ENCODE measurements at places on chromosomes 2 and 18.

DNA sequence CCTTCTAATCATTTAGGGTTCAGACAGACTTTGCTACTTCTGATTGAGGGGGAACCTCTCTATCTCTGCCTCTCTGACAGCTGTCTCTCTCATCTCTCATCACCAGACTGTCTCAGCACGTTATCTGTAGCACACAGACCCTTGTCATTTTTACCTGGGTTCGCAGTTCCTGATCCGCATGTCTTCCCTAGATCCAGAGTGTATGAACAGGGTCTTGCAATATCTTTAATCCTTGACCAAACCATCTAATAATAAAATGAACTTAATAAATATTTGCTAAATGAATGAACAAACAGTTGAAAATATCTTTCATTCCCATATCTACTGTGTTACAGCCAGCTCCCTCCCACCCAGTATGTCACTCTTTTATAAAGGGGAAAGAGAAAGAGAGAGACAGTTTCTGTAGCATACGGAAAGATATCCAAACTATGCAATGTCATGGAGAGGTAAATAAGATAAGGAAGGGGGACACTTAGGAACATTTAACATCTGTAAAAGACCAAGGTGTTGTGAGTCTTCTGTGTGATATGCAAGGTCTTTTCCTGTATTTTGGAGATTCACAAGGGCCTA is 507.6 kb downstream of the SUCLG1 start:
- DNase-seq = no peak

DNA sequence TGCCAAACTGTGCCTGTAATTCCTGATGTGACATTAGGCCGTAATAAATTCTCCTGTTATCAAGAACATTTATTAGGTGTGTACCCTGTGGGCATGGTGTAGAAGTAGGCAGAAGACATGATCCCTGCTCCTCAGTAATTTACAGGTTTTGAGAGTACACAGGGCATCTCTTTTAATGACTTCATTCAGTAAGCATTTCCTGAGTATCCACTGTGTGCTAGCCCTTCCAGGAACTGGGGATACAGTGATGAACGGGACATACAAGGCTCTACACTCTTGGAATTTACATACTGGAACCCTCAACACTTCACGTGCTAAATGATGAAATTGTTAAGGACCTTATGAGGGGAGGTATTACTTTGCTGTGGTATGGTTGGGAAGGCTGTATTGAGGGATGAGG is 30.2 kb downstream of the DIS3L2 start:
- no peak for DNase-seq

- DNase-seq = peak; percentile 63
These were observed 149.0 kb downstream of the LNPK start for GRCh38 chr2:175852879-175853615.

- DNase-seq = peak; percentile 83
These were observed 61.0 kb downstream of the CDCA7 start for GRCh38 chr2:173415431-173416381.

- DNase-seq = no peak
These were observed 8.1 kb downstream of the SUPT7L start for GRCh38 chr2:27655155-27655951.

DNA sequence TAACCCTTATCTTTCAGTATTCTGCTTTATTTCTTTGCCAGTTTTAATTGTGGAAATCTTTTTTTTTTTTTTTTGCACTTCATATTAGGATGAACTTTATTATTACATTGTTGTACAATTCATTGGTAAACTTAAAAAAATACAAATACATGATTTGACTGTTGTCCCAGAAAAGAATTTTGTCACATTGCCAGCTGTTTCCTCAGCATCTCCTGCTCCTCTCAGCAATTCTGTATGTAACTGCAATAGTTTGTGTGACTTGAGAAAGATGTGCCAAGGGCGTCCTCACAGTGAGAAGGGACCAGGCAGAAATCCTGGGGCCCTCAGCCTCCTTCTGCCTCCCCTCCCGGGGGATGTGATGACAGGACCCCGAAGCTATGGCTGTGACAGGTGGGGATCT is 254.4 kb downstream of the NBAS start:
- DNase-seq = no peak

GRCh38 chr2:76793647-76794334 is 728.4 kb downstream of the LRRTM4 start:
- DNase-seq = no peak

- DNase-seq = no peak
These were observed 150.5 kb upstream of the SMAD7 start for GRCh38 chr18:49101236-49101635.

- no peak for DNase-seq
These were observed 82.3 kb downstream of the POLR1A start for GRCh38 chr2:86023366-86023712.

GRCh38 chr2:854460-854859 is 96.2 kb upstream of the SNTG2 start:
- DNase-seq = no peak

DNA sequence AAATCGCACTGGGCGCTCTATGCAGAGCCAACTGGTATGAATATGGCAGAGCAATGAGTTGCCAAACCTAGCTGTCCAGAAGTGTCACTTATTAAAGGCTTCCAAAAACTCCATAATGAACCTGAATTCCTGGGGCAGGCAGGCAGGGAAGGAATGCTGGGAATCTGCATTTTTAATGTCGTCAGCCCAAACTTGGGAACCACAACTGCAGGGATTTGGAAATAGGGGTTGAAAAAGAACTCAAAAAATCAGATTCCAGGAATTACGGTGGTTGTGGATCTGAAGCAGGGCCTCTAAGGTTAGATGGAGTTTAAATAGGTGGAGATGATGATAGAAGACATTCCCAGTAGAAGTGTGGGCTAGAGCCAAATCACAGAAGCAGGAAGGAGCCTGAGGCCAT is 15.0 kb downstream of the NCKAP5 start:
- no peak for DNase-seq

DNA sequence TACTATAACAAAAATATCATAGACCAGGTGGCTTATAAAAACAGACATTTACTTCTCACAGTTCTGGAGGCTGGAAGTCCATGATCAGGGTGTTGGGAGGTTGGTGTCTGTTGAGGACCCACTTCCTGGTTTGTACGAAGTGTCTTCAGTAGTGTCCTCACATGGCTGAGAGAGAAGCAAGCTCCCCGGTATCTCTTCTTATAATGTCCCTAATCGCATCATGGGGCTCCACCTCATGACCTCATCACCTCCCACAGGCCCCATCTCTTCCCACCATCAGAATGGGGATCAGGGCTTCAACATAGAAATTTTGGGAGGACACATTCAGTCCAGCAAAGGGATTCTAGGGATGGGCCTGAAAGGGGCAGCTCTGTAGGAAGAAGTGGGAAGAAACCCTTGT is 4.8 kb upstream of the NIFK start:
- DNase-seq = no peak

- DNase-seq = no peak
These were observed 132.7 kb upstream of the HS6ST1 start for GRCh38 chr2:128451084-128452023.

DNA sequence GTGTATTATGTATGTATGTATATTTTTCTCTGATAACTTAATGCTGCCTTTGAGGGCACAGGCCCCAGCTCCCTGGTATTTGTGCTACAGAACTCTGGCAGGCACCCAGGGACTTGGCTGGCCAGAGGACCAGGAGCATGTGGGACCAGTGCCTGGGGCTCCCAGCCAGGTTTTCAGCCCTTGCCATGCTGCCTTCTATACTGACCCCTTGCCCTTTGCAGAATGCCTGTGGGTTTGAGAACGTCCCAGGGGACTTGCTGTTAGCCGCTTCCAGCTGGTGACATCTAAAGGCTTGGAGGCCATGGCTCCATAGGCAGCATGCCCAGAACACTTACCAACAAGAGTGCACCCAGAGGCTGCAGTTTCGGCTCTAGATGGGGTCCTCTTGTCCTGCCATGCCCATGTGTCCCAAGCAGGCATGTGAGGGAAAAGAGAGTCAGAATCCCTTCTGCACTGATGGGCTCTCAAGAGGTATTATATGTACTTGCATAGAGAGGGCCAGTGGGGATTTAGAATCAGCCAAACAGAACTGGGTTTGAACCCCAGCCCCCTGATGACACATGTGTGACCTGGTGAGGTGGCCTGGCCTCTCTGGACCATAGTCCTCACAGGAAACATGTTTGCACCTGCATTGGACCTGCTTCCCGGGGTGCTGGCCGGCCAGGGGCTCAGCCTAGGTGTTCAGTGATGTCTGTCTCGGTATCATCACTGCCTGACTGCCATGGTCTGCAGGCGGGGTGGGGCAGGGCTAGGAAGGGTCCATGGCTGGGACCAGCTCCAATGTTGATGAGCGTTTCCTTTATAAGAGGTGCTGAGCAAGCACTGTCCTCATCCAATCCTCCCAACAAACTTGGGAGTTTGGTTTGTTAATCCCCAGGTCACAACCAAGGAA is 119.2 kb upstream of the FHL2 start:
- DNase-seq = no peak

DNA sequence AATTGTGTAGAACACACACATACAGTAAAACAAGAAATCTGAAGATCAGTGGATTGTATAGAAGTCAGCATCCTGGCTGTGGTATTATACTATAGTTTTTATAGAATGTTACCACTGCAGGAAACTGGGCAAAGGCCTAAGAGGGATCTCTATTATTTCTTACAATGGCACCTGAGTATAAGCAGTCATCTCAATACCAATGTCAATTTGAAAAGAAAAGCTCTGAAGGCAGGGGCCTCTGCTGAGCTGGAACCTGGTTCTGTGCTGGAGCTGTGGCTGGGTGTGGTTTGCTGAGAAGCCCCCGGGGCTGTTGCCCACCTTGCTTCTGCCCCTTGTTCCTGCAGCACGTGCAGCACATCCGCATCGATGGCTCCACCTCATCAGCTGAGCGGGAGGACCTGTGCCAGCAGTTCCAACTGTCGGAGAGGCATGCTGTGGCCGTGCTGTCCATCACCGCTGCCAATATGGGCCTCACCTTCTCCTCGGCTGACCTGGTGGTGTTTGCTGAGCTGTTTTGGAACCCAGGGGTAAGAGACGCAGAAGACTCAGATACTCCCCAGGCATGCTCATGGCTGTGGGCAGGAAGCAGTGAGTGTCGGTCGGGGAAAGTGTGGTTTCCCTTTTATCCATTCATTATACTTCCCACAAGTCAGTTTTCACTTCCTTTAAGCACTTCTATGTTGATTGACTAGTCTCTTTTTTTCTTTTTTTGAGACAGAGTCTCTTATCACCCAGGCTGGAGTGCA is 23.5 kb upstream of the RPL37A start:
- DNase-seq = no peak

- no peak for DNase-seq
These were observed 226.2 kb downstream of the TNS1 start for GRCh38 chr2:217776631-217777030.

DNA sequence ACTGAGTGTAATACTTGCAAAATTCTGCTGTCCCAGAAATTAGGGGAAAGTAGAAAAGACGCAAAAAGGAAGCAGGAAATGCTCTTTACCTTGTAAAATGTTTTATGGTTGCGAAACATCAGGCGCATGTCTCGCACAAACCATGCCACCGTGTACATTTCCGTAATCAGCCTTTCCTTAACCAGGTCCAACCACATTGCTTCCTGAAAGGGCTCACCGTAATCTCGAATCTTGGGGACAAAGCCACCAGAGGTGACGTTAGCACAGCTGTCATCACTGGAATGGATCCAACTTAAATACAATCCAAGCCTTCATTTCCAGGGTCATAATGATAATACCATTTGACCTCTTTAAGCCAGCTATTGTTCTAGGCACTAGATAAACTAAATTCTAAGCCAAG is 49.3 kb downstream of the SP110 start:
- no peak for DNase-seq

GRCh38 chr2:47078541-47079482 is 76.3 kb downstream of the STPG4 start:
- DNase-seq = no peak

DNA sequence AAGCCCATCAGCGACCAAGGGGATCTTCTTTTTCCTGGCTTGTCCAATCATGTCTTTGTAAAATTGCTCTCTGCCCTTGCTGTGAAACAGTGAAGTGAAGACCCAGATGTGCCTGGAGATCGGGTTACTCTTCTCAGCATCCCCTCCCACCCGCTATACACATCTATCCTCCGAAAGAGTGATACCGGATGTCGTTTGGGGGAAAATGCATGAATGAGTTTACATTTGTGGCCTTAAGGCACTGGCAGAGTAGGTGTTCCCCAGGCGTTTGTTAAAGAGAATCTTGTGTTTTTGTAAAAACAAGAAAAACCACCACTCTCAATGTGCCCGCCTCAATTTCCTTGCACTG is 528.3 kb downstream of the CMPK2 start:
- peak; percentile 28 for DNase-seq

DNA sequence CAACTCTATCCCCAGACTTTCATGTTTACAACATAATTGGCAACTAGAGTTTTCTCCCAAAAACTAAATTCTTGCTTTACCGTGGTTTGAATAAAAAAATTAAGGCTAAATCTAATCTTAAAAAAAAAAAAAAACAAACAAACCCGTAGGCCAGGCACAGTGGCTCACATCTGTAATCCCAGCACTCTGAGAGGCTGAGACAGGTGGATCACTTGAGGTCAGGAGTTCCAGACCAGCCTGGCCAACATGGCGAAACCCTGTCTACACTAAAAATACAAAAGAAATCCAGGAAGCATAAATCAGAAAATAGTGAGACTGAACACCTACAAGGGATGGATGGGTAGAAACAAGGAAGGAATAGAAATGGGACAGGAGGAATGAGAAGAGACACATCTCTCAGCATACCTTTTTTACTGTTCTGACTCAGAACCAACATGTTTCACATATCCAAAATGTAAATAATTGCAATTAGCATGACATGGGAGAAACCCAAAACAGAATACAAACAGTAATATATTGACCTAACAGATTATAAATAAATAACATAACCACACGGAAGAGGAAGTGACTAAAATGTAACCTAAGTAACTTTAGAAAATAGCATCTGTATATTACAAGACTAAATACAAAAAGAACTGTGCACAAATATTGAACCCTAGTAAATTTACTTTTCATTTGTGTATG is 17.5 kb downstream of the MGAT4A start:
- no peak for DNase-seq

Measured in NCI-H524 treated with DMSO at 0.1 percent for 48 hours (cell line).